ENCODE measurements at places on chromosomes 6 and 20.

DNA sequence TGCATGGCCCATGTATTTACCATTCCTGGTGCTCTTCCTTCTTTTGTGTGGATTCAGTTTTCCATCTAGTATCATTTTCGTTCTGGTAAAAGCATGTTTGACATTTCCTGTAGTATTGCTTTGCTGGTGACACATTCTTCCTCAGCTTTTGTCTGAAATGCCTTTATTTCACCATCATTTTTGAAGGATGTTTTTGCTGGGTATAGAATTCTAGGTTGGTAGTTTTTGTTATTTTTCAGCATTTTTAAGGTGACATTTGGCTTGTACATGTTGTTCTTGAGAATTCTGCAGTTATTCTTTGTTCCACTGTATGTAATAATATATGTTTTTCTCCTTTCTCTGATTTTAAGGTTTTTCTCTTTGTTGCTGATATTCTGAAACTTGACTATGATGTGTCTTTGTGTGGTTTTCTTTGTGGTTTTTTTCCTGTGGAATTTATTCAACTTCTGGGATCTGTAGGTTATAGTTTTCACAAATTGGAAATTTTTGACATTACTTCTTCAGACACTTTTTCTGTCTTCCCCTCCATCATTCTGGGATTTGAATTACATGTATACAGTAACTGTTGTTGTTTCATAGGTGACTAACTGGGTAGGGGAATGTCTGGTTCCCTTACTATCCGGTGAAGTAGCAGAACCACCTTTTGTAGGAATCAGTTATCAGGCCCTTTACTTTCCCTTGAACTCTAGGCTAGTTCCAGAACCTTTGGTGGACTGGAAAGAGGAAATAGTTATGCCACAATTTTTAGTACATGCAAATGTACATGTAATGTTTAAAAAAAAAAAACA is 30.2 kb downstream of the SNX9 start:
- no peak for DNase-seq

- DNase-seq, result no peak
Observed at GRCh38 chr6:47792216-47792733, 10.4 kb downstream of the OPN5 start.

DNA sequence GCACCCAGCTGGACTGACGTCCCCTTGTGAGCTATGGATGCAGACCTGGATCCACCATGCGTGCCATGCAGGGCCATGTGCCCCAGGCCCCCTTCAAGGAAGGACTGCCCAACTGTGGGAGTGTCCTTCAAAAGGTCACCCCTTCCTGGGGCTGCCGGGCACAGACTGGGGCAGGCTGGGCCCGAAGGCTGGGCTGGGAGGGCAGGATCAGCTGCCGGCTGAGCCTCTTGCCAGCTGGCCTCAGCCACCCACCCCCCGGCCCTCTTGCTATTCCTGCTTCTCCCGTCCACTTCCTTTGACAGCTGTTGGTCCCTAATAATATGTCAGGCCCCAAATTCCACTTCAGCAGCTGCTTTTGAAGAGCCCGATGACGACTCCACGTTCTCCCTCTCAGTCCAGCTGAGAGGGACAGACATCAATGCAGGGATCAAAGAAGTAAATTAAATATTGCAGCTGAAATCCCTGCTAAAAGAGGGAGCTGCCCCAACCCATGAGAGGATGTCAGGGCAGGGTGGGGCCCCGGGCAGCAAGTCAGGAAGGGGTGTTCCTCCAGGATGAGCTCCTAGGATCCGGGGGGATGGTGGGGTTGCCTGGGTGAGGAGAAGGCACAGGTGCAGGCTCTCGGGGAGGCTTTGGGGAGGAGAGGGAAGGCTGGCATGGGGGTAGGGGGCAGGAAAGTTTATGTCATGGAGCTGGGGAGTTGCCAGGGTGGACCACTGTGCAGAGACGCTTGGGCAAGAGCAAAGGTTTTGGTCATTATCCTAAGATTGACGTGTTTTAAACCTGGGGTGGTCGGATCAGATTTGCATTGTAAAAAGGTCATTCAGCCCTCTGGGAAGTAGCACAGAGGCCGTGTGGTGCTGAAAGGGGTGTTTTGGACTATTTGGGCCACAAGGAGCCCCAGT is 185.0 kb downstream of the ANKRD60 start:
- no peak for DNase-seq

DNA sequence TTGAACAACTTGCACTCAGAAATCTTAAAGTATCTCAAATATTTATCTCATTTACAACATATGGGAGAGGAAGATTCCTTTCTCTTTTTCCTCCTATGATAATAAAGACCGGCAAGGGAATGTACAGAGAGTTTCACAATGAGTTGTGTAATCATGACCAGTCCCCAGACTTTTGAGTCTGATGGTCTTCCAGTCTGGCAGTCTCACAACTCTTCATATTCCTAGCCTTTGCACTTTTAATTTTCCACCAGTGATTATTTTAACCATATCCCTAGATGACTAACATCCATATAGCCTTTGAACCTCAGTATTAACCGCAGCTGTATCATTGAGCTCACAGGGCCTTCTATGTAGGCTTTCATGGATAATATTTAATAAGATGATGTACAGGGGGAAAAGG is 278.5 kb downstream of the KHDC1L start:
- peak; percentile 83 for DNase-seq

DNA sequence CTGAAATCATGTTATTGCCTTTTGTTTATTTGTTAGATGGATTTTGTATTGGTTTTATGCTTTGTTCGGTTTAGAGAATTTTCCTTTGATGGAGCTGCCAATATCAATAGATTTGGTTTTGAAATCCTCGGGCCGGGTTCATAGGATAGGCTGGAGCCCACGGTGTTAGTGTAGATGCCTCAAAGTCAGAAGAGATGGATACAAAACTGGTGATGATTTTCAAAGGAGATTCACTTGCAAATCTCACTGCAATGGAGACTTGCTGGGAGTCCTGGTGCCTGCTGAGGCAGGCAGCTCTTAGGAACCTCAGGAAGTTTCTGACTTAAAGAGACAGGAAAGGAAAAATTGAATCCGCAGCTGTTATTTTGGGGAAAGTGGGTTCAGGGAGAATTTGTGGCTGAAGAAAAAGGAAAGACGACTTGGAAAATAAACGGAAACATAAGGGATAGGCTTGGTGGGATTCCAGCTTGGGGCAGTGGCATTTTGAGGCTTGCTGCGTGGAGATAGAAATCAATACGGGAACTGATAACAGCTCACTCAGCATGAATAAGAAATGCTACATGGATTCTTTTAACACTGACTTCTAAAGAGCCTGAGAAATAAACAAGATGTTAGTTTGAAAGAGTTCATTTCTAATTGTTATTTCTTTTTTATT is 241.6 kb downstream of the PHACTR1 start:
- DNase-seq, result peak; percentile 48

GRCh38 chr20:35108921-35109320 is 16.3 kb upstream of the TRPC4AP start:
- no peak for DNase-seq

DNA sequence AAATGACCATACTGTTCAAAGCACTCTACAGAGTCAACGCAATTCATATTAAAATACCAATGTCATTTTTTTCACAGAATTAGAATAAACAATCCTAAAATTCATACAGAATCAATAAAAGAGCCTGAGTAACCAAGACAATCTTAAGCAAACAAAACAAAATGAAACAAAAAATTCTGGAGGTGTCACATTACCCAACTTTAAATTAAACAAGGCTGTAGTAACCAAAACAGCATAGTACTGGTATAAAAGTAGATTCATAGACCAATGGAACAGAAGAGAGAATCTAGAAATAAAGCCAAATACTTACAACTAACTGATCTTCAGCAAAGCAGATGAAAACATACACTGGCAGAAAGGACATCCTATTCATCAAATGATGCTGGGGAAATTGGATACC is 346.9 kb upstream of the JAG1 start:
- DNase-seq, result no peak

DNA sequence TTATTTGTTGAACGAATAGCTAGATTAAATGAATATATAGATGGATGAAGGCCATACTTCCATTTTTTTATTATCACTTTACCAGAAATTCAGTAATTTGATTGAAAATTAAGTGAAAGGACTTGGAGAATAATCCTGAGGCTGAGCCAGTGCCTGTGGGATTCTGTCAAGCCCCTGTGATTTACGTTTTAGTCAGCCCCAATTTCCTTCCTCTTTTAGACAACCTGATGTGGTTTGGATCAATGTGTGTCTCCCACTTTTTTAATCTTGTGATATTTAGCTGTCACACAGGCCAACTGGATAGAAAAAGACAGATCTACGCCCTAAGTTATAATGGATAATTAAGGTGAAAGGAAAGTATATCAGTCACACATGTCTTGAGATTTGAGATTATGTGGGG is 188.8 kb downstream of the EDN1 start:
- no peak for DNase-seq

GRCh38 chr20:20549704-20550103 is 162.7 kb downstream of the RALGAPA2 start:
- DNase-seq, result peak; percentile 79

DNA sequence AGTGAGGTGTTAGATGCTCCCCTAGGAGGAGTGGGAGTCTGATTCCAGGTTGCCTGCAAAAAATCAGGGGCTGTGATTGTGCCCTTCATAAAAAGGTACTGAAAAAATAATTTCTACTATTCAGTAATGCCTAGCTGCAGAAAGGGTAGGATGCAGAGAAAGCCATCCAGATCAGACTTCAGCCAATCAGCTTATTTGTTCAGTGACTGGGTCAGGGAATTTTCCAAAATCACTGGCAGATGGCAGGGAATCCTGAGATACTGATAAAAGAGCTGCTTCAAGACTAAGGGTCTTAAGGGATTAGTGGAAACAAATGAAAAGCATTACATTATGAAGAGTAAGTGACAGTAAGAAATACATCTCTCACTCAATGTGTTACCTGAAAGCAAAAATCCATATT is 42.8 kb upstream of the MTRF1L start:
- no peak for DNase-seq

- DNase-seq, result no peak
Observed at GRCh38 chr20:32912688-32913087, 54.0 kb downstream of the EFCAB8 start.

DNA sequence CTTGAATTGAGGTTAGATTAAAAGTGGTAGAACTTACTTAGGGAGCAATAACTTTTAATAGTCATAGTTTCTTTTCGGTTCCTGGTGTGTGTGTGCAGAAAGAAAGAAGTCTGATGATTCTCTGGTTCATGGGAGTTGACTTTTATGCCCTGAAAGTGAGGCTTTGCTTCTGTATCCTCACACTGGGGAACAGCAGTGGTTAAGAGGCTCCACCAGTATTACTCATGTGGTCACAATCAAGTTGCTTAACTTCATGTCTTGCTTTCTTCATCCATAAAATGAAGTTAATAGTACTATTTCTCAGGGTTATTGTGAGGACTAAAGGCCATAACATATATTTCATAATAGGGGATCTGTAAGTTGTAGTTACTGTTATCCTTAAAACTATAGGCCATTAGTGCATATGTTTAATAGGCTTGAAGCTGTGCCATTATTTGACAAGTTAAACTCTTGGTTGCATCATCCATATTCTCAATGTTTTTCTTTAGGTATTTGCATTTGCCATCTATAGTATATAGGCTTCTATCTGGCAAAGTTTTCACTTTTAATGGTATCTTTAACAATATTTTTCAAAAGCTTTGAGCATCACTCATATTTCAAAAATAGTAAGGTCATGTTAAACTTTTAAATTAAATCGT is 262.4 kb downstream of the PLCB1 start:
- peak; percentile 74 for DNase-seq

GRCh38 chr6:26195376-26195923 is 108.2 kb downstream of the HFE start:
- DNase-seq, result peak; percentile 98

GRCh38 chr6:17281100-17281496 is at the start of gene RBM24:
Gene RBM24, plus strand, starts transcription at chr6:17281361. Its CDS starts 221 bp downstream, at chr6:17281582.
- peak; percentile 73 for DNase-seq

DNA sequence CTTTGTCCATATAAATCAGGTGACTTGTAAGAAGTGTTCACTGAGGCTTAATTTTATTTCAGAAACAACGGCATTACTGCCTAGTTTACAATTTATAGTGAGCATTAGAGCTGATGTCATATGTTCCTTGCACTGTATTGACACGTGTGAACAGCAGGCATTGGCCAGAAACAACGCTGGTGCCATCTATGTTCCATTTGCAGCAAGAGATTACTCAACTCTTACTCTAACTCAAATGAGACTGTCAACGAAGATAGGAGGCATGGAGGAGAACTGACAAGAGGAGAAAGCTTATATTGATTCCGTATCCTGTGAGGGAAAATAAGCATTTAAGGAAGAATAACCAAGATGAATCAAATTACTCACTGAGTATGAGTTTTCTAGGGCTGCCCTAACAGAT is 48.4 kb downstream of the MTFR2 start:
- DNase-seq, result peak; percentile 53

GRCh38 chr20:38355161-38356012 is 9.1 kb downstream of the LBP start:
- DNase-seq, result no peak

DNA sequence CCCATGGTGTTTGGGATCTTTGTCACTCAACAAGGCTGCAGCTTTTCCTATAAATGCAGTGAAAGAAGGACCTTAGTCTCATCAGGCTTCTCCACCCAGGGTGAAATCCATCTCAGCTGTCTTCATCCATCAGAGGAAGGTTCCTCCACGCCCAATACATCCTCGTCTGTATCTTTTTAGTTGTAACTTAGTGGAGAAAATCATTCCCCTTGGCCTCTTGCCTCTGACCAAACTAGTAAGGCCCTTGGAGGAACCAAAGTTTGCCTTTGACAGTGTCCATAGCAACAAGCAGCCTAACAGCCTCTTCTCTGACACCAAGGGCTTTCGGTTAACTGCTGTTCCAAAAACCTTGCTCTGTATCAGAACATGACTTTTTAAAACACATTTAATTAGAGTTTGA is 230.3 kb upstream of the ECI2 start:
- DNase-seq, result no peak

DNA sequence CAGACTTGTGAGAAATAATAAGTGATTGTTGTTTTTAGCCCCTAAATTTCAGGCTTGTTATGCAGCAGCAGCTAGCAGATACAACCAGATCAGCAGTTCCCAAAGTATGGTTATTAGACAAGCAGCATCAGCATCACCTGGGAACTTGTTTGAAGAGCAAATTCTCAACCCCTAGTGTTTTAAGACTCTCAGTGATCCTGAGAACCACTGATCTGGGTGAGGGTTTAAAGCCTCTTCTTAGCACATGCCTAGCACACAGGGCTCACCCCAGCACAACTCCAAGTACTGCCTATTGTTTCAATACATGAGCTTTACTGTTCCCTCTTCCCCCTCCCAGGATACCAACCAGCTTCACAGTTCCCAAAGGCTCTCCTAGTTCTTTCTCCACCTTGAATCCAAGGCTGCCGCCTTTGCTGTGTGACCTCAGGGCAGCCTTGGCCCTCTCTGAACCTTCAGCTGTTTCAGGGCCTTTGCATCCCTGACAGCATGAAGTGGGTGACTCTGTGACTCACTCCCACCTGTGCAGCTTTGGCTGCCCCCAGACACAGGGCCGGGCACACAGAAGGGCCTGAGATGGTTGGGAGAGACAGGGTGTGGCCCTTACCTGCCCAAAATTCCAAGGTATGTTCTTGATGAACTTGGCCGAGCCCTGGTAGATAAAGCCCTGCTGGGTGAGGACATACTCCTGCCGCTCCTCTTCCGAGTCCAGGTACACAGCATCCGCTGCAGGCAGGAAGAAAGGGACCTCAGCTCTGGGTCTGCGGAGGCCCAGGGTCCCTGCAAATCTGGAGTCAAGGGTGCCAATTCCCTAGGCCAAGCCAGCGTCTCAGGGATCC is 14.5 kb downstream of the TGM2 start:
- DNase-seq, result no peak

- no peak for DNase-seq
Observed at GRCh38 chr6:25419879-25420278, 140.7 kb downstream of the CARMIL1 start.

GRCh38 chr6:36685166-36685924 is 6.8 kb downstream of the CDKN1A start:
- no peak for DNase-seq
